H54 (cell line): ENCODE measurements at places on chromosomes 3 and 15.
A peak's percentile ranks its signal among the peaks of the same experiment; 100 is the strongest.

GRCh38 chr3:13365390-13366379, 54.4 kb downstream of the NUP210 start:
- no peak for DNase-seq

DNA sequence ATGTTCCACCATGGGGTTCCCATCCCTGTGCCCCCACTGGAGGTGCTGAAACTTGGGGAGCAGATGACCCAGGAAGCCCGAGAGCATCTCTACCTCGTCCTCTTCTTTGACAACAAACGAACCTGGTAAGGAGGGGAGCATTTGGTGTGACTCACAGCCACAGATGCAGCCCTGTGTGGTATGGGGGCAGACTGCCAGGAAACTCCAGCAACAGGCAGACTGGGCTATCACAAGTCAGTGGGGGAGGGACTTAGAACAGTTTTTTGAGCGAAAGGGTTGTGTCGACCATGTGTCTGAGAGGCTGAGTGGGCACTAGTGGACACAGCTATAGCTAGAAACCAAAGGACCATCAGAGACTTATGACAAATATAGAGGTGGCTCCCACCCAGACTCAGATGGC, 3.4 kb upstream of the OGG1 start:
- peak; percentile 88 for DNase-seq

DNA sequence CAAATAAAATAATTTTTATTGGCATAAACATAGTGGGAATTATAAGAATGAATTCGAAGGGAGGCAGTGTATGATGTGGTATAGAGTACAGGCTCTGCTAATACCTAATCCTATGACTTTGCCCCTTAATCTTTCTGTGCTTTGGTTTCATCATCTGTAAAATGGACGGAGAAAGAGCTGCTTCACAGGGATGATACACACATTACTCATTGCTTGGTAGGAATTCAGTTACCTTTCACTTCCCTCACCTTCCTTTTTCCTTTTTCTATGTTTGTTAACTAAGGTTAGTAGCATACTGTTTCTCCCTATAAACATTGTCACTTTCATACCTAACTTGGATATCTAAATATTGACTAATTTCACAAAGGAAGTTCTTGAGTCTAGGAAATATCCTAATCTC, 36.2 kb downstream of the LEKR1 start:
- no peak for DNase-seq

DNA sequence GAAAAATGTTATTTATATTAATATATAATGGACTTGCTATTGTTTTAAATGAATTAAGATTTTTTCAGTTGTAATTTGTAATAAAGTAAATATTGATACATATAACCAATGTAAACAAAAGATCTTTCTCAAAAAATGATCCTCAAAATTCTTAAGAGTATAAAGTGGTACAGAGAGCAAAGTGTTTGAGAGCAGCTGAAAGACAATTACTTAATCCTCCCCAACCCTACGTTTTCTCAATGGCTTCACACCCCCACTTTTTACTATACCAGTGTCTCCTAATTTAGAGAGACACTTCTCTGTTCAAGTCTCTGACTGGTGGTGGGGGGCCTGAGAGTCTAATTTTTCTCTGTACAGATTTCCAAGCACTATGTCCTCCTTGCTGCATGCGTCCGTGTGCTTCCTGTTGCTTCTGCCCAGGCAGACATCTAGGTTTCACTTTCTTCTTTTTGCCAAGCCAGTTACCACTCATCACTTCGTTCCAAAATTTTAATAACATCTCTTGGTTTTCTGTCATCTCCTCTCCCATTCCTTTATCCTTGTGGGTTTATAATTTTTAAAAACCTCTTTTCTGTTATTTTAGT, 276.3 kb upstream of the DNAJC19 start:
- DNase-seq, result no peak

DNA sequence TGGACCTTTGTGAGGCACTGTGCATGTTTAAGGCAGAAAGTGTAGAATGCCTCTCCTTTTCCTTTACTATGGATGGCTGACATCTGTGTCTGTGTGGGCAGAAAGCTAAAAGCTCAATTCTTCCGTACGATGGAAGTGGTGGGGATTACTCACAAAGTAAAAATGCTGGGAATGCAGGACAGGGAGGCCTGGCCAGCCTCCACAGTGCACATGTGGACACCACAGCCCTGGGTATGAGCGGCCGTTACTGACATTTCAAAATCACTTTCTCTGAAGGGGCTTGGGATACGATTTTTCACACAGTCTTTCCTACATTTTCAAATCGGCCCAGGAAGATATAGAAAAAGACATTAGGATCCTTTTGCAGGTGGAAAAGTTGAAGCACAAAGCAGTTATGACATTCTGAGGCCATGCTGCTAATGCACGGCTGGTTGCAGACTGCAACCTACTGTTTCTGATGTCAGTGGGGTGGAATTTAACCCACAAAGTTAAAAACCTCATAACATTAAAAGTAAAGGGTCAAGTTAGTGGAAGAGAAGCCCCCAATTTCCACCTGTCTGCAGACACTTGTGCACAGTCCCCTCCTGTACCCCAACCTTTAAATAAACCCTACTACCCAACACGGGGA, 27.9 kb downstream of the EHD4 start:
- peak; percentile 73 for DNase-seq

DNA sequence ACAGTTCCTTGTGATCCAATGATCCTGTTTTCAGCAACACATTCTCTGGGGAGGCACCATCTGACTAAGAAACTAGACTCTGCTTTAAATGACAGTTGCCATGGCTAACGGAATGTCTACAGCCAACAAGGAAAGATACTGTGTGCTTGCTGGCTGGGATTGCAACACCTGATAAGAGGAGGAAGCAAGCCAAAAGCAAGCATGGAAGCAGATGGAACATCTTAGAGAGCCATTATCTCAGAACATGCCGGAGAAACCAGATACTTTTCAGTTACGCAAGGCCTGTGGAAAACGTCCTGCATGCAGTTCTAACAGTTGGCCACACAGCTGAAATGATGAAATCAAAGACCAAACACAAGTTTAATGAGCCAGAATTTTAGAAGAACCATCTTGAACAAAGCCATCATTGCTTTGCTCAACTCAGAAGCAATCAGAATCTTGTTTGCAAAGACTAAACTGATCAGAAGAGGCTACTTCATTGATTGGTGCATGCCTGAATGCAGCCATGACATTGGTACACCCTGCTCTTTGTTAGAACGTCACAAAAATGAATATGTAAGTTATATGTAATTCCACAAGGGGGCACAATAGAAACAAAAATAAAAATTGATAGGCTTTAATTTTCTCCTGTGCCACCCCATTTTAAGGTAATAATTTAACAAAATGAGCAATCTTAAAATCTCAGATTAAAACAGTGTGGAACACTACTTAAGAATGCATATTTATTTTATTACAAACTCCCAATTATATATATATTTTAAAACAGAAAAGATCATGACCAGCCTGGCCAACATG, 50.8 kb downstream of the GXYLT2 start:
- peak; percentile 55 for DNase-seq

DNA sequence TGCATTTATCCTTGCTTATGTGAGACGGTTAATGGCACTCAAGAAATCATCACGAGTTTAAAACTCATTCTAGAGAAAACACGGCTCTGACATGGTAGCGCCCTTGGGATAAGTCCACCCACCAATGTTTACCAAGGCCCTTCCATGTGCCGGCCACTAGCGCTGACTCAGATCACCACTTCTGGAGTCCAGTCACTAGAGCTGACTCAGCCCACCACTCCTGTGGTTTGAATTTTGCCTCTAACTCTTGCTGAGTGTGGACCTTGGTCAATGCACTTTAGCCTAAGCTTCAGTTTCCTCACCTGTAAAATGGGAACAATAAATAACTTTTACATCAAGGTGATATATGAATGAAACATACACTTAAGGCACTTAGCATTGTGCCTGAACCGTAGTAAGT, 358.4 kb upstream of the PROK2 start:
- peak; percentile 21 for DNase-seq

- DNase-seq, result peak; percentile 80
These were observed 13.0 kb upstream of the TSEN2 start for GRCh38 chr3:12471241-12471640.

- DNase-seq, result no peak
These were observed 134.7 kb downstream of the NR2E3 start for GRCh38 chr15:71945012-71945411.

- peak; percentile 30 for DNase-seq
These were observed 251.9 kb downstream of the CDIN1 start for GRCh38 chr15:36831125-36831903.

DNA sequence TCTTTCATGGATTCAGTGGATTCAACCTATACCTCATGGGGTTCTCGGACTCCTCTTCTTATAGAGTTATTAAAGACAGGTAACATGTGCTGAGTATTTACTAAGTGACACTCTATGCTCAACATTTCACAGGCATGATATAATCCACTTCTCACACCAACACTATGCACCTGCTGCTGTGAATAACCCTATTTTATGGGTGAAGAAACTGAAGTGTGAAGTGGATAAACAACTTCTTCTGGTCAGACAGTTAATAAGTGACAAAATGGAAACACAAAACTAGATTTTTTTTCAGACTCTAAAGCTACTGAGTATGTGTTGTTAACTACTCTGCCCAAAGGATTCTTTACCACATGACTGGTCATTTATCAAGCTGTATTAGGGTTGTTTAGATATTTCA, 403.5 kb downstream of the DIPK2A start:
- no peak for DNase-seq

DNA sequence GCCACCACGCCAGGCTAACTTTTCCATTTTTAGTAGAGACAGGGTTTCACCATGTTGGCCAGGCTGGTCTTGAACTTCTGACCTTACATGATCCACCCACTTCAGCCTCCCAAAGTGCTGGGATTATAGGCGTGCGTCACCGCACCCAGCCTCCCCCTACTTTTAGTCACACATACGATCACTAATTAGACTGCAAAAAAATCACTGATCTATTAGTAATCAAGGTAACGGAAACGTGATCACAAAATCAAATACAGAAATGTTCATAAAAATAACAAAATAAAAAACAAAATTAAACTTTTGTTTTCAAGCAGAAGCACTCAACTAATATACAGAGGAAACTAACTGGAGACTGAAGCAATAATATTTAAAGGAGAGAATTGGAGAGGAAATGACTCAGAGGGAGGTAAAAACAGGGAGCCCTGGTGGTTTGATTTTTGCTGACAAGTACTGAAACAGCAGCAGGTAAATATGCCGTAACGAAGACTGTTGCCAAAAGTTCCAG, 4.6 kb downstream of the WDR53 start:
- peak; percentile 89 for DNase-seq

DNA sequence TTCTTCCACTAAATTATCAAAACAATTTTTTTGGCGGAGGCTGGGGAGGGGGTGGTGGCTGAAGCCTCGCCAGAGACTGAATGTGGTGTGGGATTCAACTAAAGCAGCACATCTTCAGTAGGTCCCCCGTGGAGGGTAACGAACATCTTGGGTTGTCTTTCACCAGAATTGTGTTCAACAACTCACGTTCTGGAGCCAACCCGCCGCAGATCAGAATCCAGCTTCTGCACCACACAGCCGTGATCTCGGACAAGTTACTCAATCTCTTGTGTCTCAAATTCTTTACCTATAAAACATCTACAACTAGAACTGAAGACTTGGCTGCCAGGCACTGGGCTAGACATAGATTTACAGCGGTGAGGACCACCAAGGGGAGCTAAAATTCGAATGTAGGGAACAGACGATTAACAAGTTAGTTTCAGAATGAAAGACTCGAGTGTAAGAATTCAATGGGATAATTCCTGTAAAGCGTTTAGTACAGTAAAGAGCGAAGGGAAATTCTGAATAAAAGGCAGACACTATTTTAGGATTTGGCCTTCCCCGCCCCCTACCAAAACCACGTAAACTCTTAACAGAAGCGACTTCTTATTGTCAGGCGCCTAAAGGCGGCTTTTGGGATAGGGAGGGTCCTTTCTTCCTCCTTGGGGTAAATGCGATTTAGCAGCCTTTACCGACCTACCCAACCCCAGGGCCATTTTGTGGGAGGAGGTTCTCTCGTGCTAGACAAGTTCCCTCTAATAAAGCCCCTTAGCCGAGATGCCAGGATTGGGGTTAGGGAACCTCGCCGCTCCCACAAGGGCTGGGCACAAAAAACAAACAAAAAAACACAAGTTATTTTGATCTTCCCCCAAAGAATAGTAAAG, 697 bp upstream of the RAB5A start:
- DNase-seq, result no peak
